ENCODE measurements at places on chromosomes 2 and 18.

- no peak for DNase-seq
Observed at GRCh38 chr18:65955747-65956146, 204.9 kb downstream of the CDH7 start.

DNA sequence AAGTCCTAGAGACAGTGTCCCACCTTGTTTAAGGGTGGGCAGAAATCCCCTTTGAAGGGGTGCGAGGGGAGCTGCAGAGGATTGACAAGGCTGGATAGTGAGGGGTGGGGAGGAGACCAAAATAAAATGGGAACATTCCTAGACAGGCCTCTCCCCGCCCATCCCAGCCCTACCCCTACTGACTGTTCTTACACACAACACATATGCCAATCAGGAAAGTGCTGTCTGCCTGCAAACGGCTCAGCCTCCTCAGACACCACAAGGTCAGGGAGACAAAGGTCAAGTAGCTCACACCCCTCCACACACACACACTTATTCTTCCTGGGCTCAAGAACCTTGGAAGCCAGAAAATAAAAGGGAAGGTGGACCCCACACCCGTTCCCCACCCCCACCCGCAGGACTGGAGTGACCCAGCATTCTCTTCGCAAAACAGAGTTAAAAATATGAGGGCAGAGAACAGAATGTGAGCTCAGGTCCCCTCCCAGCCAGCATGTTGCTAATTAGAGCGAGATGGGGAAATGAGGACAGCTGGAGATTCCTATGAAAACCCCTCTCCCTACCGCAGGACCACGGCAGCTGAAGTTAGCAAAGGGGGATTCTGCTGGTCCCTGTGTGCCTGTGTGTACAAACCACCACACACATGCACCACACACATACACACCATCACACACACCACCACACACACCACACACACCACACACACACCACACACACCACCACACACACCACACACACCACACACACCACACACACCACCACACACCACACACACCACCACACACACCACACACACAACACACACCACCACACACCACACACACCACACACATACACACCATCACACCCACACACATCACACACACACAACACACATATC lies 197.8 kb downstream of the TNS1 start:
- no peak for DNase-seq

DNA sequence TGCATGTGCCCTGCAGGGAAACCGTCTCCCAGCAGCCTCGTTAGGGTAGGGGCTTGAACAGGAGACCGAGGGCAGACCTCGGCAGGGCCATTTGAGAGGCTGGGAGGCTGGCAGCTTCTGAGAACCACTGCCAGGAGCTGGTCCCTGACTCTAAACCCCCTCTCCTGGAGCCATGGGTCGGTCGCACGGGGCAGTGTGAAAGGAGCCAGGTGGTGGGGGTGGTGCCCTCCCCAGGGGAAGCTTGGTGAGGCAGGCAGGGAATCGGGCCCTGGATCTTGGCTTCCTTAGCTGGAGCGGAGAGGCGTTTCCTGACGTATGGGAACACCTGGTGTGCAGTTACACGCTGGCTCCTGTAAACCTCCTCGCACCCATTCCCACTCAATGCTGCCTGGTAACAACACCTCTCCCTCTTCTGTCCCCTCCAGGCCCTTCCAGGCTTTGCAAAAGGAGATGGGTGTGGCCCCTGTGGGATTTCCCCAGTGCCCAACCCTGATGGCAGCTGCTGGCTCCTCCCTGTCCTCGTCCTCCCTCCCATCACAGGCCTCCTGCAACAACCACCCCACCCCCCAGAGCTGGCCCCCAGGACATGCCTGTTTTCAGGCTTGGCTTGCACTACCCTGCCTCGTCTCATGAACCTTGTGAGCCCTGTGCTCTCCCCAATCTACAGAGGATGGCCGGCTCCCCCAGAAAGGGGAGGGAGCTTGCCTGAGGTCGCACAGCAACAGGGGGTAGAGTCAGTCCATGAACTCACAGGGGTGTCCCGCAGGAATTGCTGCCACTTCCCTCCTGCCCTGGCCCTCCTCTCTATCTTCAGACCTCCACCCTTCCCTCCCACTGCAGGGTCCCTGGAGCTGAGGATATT lies 24.4 kb downstream of the ADRA2B start:
- DNase-seq: no peak

GRCh38 chr2:131027566-131028528 lies 65.4 kb downstream of the FAM168B start:
- no peak for DNase-seq

GRCh38 chr18:50982086-50982801 lies 14.4 kb downstream of the ELAC1 start:
- no peak for DNase-seq

DNA sequence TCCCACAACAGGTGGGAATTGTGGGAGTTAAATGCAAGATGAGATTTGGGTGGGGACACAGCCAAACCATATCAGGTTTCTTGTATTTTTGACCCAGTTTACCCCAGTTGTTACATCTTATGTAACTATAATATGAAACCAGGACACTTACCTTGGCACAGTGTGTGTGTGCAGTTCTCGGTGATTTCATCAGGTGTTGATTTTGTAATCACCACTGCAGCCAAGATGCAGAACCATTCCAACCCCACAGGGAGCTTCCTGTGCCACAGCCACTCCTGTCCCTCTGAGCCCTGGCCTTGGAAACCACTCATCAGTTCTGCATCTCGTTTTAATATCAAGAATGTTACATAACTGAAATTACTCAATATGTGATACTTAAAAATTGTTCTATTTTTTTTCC lies 31.8 kb downstream of the ATP9B start:
- DNase-seq: no peak

DNA sequence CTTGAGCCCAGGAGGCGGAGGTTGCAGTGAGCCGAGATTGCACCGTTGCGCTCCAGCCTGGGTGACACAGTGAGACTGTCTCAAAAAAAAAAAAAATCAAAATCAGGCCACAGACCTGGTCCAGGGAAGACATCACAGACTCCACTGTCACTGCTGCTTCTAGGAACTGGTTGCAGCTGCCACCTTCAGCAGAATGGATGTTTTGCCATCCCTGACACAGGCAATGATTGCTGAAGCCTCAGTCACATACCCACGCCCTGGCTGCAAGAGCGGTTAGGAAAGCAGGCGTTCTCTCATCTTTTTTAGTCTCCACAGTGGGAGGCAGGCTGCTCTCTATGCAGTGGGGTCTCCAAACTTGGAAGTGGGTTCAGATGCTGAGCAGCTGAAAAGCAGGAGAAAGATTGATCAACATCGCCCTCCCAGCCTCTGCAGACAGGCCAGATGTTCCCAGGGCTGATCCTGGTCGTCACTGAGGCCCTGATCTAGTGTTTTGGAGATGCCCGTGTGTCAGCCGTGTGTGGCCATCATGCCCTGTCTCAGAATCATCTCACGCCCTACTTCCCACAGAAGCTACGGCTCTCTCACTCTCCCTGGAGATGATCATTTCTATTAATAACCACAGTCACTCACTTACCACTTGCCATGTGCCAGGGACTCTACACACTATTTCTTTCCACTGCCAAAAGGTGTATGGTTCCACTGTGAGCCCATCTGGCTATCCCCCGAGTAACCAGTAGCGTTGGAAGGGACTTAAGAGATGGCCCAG lies 91.8 kb downstream of the PLB1 start:
- no peak for DNase-seq

DNA sequence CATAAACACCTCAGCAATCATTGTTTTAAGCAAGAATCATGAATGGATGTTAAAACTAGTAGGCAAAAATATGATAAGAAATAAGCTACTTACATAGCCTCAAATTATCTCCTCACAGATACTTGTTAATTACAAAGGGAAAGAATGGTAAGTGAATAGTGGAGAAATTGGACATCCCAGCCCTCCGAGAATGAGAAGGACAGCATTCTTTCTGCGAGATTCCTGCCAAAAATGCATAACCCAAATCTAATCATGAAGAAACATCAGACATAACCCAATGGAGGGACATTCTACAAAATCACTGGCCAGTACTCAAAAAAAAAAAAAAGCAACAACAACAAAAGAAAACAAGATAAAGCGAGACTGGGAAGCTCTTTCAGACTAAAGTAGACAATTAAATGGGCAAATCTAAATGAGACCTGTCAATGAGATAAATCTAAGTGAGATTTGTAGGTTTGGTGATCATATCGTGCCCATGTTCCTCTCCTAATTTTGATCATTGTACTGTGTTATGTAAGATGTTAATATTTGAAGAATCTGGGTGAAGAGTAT lies 57.9 kb upstream of the GLI2 start:
- DNase-seq: no peak

Measured in stimulated activated CD4-positive, alpha-beta T cell treated with anti-CD3 and anti-CD28 coated beads, Interleukin-1b, Interleukin-23, amount 100 ng/mL, for 4 hours (primary cell).